Activated naive CD4-positive, alpha-beta T cell treated with anti-CD3 and anti-CD28 coated beads, Interleukin-2, amount 50 U/mL, for 72 hours (primary cell): ENCODE measurements at places on chromosomes 7 and 10.

- DNase-seq: no peak
Observed at GRCh38 chr7:11950281-11950680, 118.3 kb upstream of the THSD7A start.

GRCh38 chr7:43302211-43302711 lies 189.8 kb downstream of the HECW1 start:
- DNase-seq: peak; percentile 29

DNA sequence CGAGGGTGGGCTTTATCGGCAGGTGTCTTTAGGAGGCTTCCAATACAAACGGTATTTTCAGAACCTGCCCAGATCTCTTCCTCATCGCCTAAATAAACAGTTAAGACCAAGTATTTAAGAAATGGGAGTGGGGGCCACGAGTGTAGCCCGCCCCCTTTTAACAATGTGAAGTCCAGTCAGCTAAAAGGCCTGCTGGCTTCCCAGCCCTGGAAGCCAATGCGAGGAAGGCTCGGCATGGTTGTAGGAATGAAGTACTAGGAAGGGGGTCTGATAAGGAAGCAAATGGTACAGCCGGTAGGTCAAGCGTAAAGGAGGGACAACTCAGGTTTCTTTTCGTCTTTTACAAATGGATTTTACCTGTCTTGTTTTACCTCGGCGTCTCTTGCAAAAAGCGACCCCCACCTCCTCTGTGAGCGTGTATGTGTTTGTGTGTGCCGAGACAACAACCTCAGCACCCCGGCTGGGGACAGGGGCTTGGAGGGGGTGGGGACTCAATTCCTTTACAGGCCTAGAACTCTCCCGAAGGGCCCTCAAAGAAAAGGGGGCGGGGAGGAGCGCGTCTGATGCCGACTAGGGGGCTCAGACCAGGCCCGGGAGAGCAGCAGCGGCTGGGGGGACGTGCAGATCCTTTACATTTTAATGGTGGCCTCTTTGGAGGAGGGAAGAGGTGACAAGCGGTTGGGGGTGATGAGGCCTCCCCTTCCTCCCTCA lies 147.6 kb downstream of the GPR85 start:
- DNase-seq: peak; percentile 28

DNA sequence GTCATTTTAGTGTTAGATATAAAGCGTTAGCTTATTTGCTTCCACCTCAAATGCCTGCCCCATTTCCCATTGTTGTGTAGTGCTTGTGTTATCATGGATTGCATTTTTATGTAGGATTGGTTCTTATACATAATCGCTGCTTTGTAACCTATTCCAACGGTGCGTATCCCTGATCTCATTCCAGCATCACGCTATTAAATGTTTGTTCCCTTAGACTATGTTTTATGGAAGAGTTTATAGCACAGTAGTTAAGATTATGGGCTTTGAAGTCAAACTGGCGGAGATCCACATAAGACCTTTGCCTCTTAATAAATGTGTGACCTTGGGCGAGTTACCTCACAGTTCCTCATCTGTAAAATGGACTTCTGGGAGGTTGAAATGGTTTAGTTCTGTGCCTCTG lies 34.0 kb upstream of the ELN start:
- DNase-seq: no peak

GRCh38 chr10:95572131-95572820 lies 11.1 kb upstream of the SORBS1 start:
- DNase-seq: no peak

GRCh38 chr7:98870121-98870651 lies 372 bp upstream of the TMEM130 start:
- peak; percentile 63 for DNase-seq

GRCh38 chr10:113666682-113667252 lies 2.9 kb upstream of the NRAP start:
- DNase-seq: no peak

- no peak for DNase-seq
Observed at GRCh38 chr10:132641966-132642731, 104.6 kb downstream of the INPP5A start.

DNA sequence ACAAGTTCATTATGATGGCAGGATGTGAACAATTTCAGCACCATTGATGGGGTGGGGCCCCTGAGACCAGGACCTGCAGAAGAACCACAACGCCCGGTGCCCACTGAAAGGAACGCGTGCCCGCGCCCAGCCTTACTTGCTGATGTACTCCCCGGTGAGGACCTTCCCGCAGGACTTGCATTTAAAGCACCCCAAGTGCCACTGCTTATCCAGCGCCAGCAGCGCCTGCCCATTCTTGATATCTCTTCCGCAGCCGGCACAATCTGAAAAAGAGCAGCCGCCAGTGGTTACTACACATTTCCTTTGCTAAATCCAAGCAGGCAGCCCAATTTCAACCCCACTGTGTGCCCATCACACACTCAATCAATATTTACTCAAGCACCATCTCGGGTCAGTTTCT lies 110.6 kb downstream of the ABLIM1 start:
- DNase-seq: no peak

DNA sequence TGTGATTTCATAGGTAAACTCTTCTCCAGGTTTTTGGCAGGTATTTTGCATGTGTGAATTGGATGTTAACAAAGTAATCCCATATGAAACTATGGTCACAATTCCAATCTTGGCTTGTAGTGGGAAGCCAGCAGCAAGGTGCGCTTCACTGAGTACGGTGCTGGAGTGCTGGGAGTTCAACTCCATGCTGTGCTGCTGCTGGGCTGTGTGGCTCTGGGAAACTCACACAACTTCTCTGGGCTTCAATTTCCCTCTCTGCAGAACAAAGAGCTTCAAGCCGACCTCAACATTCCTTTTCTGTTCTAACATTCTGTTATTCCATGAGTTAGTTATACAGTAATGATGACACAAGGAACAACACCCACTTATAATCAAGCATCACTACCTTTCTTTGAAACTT lies 18.2 kb upstream of the PITRM1 start:
- DNase-seq: no peak

DNA sequence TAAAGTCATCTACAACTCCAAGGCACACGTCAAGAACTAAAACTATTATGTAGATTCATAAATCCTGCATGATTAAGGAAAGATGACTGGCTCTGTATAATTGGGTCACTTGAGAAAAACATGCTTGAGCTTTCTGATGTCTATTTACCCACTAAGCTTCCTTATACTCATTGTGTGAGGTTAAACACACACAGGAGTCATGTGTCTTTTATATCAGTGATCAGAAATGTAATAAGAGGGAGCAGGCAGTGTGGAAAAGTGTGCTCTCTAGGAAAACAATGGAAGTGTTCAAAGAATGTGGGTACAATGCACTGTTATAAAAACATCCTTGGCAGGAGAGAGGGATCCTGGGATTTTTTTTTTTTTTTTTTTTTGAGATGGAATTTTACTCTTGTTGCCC lies 108.6 kb upstream of the ARID5B start:
- no peak for DNase-seq

DNA sequence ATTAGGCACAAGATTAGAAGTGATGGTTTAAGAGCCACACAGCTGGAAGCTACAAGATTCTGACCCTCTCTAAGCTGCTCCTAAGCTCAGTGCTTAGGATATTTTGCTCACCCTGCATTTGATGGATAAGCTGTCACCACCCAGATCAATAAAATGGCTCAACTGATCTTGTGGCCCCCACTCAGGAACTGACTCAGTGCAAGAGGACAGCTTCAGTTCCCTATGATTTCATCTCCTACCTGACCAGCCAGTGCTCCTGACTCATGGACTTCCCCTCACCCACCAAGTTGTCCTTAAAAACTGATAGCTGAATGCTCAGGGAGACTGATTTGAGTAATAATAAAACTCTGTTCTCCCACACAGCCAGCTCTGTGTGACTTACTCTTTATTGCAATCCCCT lies 833.8 kb downstream of the GRID1 start:
- DNase-seq: no peak

- DNase-seq: no peak
Observed at GRCh38 chr10:127614484-127615017, 65.4 kb downstream of the NPS start.

DNA sequence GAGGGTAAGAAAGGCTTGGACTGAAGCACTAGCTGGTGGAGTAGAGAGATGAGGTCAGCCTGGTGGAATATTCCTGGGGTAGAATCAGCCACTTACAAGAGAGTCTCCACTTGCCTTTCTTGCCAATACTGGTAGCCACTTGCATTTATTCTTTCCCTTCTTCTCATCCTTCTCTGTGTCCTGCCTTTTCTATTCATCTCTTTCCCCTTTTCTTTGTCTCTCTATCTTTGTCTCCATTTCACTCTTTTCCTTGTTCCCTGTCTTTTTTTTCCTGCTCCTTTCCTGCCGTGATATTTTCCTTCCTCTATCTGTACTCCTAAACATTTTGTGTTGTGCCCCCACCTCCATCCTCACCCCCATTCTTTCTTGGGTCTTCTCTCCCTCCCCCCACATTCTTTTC lies 214.3 kb downstream of the LRMDA start:
- DNase-seq: no peak

DNA sequence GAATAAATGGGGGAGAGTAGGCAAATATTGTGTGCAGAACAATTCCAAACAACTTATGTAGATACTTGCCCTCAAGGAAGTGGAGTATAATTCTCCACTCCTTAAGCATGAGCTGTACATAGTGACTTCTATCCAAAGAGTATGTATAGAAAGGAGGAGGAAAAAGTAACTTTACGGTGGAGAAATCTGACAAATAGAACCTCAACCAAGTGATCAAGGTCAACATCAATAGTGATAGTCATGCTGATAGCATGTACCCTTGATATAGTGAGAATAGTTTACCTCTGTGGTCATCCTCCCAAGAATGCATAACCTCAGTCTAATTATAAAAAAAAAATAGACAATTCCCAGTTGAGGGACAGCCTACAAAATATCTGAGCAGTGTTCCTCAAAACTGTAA lies 89.1 kb upstream of the NANOS1 start:
- DNase-seq: no peak

- DNase-seq: no peak
Observed at GRCh38 chr7:88321694-88322093, 15.0 kb upstream of the STEAP4 start.

DNA sequence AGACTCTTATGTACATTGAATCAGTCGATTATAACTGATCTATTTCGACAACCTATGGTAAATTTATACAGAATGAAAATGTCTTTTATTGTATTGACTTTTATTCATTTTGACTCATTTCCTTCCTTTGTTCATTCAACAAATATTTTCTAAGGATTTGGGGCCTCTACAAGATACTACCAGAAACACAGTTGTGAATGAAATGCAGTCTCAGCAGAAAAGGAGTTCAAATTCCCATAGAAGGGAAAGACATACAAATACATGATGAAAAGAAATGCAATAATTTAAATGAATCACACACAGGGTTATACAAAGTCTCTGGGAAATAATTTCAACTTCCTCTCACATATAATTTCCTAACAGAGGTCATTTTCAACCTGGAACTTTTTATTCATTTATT lies 134.0 kb upstream of the SEMA3A start:
- no peak for DNase-seq

GRCh38 chr7:25762511-25763462 lies 389.2 kb upstream of the NFE2L3 start:
- no peak for DNase-seq

DNA sequence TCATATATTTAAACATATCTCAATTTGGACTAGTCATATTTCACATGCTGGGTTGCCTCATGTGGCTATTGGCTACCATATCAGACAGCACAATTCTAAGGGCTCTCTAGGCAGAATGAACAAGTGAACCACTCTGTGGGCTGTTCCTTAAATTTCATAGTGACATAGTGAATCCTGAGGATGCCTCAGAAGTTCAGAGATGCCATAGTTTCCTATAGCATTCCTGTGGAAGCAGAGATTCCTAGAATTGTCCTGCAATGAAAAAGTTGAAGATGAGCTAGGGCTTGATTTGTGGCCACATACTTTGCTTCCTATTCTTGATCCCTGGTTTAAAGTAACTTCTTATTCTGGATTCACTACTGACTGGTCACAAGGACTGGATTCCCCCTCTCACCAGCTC lies 35.6 kb downstream of the MKX start:
- DNase-seq: no peak

- no peak for DNase-seq
Observed at GRCh38 chr7:75967487-75967997, 26.9 kb downstream of the TMEM120A start.

- no peak for DNase-seq
Observed at GRCh38 chr10:102175415-102175814, 23.2 kb downstream of the NOLC1 start.

GRCh38 chr7:31102151-31102972 lies 50.3 kb downstream of the ADCYAP1R1 start:
- DNase-seq: no peak

- no peak for DNase-seq
Observed at GRCh38 chr10:32155075-32155516, 98.9 kb upstream of the KIF5B start.

GRCh38 chr7:2315787-2316186 lies 1.5 kb upstream of the SNX8 start:
- no peak for DNase-seq

GRCh38 chr10:48519481-48520183 lies 85.2 kb downstream of the ARHGAP22 start:
- DNase-seq: no peak

DNA sequence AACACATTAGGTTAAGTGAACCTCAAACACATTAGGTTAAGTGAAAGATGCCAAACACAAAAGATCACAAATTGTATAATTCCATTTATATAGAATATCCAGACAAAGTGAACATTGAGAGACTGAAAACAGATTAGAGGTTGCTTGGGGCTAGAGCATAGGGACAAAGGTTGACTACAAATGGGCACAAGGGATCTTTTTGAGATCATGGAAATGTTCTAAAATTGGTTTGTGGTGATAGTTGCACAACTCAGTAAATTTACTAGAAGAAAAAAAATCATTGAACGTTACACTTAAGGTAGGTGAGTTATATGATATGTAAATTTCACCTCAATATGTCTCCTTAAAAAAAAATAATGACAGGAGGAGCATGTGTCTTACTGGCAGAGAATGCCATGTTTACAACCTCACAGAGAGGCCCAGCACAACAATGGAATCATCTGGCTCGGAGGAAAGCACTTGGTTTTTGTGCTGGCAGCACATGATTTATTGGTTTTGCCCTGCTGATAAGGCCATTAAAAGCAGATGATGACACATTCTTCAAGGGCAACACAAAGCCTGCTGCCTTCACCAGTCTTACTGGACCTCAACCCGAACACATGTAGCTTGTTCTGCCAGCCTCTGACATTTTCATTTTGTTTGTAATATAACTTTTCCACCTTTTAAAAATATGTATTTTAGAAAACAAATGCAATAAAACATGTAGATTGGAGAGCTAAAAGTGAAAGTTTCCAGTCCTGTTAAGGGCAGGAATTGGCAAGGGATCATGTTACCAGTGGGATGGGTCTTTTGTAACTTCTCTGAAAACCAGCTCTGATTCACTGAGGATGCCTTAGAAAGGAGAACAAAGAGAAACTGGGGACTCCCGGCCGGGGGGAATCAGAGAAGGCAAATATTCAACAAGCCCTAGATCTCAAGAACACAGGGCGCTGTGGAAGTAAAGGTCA lies 11.9 kb upstream of the LMOD2 start:
- no peak for DNase-seq

DNA sequence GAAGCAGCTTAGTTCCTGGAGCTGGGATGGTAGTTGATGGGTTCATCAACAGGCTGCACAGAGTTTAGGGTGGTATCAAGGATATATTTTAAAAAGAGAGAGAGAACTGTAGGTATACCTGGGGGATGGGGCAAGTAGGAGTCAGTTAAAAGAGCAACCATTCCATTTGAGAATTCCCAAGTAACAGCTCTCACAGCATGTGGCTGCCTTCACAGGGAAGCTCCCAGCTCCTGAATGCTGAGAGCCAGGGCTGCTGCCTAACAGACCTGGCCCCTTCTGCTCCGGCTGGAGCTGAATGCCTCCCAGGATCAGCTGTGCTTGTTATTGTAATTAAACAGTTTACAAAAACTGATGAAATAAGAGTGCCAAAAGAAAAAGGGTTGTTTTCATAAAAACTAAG lies 58.8 kb upstream of the GPR26 start:
- no peak for DNase-seq
